ENCODE measurements at places on chromosomes 2 and 18. TPM values are rescaled to one million over a fixed set of nuclear protein-coding genes. Genes with fewer than 3 reads are reported as not detected.

GRCh38 chr2:121159291-121160071 lies 125.5 kb downstream of the TFCP2L1 start:
- no peak overlapping the region for H3K4me3 ChIP-seq
- peaks cover 3% of the 10 kb centered on the region for H3K36me3 ChIP-seq
- no peaks in the 10 kb centered on the region for H3K4me1 ChIP-seq
- DNase-seq, result no peak

DNA sequence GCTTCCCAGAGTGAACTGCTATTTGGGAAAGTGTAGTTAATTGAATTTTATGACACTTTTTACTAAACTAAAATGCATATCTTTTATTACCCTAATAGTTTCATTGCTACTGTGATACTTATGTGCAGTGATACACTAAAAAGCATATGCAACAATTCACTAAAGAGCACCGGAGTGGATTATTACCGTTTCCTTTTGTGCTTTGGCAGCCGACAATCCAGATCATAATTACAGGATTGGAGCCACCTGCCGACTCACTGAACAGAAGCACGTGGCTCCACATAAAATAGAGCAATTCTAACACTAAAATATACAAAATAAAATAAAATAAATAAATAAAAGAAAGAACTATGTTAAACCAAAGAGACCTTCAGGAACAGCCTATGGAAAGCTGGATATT lies 583.4 kb downstream of the NRXN1 start:
- H3K27me3 ChIP-seq, result no peaks in the 10 kb centered on the region
- H3K27ac ChIP-seq, result no peak overlapping the region
- H3K4me1 ChIP-seq, result no peaks in the 10 kb centered on the region

GRCh38 chr18:7482342-7482741 lies 84.8 kb upstream of the PTPRM start:
- H3K27me3 ChIP-seq, result no peaks in the 10 kb centered on the region
- peaks cover 8% of the 10 kb centered on the region for H3K4me1 ChIP-seq
- no peaks in the 10 kb centered on the region for H3K36me3 ChIP-seq

SAG gene
- total RNA-seq, result not detected

FMNL2 gene
- 54.9 TPM for total RNA-seq

KCNE4 gene
- total RNA-seq, result not detected
